ENCODE measurements at places on chromosomes 11 and 22.

- DNase-seq: no peak
These were observed 926.7 kb downstream of the NTM start for GRCh38 chr11:132296946-132297610.

- DNase-seq: no peak
These were observed 21.5 kb downstream of the CYTH4 start for GRCh38 chr22:37303821-37304274.

- DNase-seq: no peak
These were observed 246.8 kb upstream of the KIRREL3 start for GRCh38 chr11:127247261-127247851.

GRCh38 chr11:76680518-76681425, 10.2 kb upstream of the LRRC32 start:
- peak; percentile 79 for DNase-seq

GRCh38 chr22:39454385-39454871, 2.4 kb upstream of the MGAT3 start:
- DNase-seq: no peak

GRCh38 chr11:110367571-110367970, 62.2 kb upstream of the FDX1 start:
- DNase-seq: no peak

DNA sequence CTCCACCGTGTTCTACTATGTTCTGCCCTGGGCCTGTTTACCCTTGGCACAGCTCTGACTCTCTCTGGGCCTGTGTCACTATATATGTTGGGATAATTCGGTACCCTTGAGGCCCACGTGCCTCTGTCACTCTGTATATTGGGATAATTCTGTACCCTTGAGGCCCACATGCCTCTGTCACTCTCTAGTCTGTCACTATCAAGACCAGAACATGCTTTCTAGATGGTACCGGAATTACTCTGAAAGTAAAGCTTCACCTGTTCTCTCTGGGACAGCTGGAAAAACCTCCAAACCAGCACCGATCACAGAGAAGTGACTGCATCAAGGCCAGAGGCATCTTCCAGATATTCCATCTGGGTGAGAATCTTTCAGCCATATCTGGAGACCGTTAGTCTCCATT, 9.3 kb upstream of the FCHSD2 start:
- DNase-seq: no peak

- DNase-seq: no peak
These were observed 1025.8 kb downstream of the FAM181B start for GRCh38 chr11:81707881-81708280.

DNA sequence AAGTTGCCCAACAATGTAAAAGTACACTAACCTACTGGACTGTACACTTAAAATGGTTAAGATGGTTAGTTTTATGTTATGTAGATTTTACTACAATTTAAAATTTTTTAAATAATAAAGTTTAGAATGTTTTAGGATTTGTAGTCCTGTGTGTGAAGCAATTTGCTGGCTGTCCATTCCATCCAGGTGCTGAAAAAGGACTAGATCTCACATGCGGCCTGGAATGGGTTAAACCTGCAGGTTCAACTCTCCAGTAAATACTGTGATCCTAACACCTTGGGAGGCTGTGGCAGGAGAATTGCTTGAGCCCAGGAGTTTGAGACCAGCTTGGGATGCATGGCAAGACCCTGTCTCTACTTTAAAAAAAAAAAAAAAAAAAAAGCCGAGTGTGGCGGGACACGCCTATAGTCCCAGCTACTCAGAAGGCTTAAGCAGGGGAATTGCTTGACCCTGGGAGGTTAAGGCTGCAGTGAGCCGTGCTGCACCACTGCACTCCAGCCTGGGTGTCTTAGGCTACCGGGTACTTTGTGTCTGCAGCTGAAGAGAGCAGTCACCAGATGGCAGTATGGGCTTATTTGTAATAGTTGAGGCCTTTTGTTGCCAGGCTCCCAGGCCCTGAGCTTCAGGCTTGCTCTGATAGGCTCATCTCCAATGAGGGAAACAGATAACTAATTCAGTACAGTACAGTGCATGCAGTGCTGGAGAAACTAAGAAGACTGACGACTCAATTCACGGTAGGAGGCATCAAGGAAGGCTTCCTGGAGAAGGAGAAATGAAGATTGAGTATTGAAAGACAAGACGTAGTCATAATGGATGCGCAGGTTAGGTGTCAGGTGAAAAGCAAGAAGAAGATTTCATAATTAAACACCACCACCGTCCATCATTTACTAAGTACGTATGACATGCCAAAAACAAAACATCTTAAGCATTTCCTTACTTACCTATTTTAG, 64.7 kb upstream of the ASPHD2 start:
- peak; percentile 79 for DNase-seq

GRCh38 chr22:38951734-38952133, 5.7 kb upstream of the APOBEC3A start:
- peak; percentile 1 for DNase-seq

DNA sequence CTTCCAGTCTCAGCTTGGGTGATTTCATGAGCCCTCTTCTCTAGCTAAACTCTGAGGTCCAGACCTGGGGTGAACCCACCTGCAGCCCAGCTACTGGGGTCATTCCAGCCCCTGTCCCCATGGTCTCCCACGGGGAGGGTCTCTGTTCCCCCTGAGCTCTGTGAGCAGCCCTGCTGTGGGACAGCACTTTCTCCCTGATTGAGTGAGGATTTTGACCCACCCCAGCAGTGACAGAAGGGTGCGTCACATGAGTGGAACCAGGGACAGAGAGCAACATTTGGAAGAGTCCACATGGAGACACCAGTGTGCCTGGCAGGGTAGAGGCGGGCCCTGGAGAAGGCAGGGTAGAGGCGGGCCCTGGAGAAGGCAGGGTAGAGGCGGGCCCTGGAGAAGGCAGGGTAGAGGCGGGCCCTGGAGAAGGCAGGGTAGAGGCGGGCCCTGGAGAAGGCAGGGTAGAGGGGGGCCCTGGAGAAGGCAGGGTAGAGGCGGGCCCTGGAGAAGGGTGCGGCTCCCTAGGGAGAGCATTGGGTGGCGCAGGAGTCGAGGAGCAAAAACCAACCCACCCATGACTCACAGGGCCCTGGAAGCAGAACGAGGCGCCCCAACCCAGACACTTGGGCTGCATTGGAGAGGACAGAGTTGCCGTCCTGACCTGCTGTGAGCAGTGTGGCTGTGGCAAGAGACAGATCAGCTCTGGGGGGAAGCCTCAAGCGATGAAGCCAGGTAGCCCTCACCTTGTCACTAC, 227.7 kb upstream of the B3GAT1 start:
- DNase-seq: no peak

DNA sequence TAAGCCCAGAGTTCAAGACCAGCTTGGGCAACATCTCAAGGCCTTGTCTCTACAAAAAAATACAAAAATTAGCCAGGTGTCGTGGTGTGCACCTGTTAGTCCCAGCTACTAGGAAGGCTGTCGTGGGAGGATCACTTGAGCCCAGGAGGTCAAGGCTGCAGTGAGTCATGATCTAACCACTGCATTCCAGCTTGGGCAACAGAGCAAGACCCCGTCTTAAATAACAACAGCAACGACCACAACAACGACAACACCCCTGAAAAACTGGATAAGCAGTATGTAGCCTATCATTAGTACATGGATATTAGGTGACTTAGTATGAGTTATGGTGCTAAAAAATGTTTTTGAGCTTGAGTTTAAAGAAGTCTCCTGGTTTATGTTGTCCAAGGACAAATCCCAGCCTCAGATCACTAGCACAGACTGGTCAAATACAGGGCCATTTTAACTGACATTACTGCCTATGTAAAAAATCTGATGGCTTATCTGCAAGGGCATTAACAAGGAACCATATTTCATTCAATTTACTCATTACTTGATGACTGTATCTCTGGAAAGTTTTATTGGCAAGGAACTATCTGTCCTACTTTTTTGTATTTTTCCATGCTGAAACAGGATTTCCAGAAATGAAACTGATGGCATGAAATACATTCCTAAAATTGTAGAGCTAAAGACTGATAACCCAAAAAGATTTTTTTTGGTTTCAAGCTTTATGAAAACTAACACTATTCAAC, 23.4 kb downstream of the C2CD3 start:
- no peak for DNase-seq

- peak; percentile 20 for DNase-seq
These were observed 145.6 kb downstream of the WNT7B start for GRCh38 chr22:45831394-45831793.

GRCh38 chr11:68039526-68040086, 781 bp downstream of the TCIRG1 start:
- peak; percentile 34 for DNase-seq

GRCh38 chr22:27687984-27688545, 113.5 kb downstream of the MN1 start:
- no peak for DNase-seq

GRCh38 chr22:32517488-32517887, 42.9 kb downstream of the FBXO7 start:
- DNase-seq: no peak

DNA sequence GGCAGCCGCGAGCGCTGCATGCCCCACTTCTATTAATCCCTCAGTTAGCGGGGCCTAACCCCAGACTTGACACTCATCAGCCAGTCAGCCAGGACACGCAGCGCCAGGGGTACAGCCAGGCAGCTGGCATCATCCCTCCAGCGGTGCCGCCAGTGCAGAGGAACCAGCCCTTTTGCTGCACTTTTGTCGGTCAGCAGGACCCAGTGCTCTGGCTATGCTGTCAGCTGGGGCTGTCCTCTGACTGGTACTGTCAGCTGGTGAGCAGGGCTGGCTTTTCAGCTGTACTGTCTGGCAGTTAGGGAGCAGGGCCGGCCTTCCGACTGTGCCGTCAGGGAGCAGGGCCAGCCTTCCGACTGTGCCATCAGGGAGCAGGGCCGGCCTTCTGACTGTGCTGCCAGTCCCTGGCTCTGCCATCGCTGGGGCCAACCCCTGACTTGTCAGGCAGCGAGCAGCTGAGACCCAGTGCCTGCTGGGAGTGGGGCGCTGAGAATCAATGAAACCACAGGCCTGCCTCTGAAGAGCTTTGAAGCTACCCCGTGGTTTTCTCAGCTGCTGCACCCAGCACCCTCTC, 115.4 kb downstream of the KIAA1671 start:
- DNase-seq: no peak

- no peak for DNase-seq
These were observed 8.8 kb downstream of the CD5 start for GRCh38 chr11:61111050-61111435.

GRCh38 chr11:87428266-87428665, 390.5 kb downstream of the TMEM135 start:
- no peak for DNase-seq

GRCh38 chr11:75597636-75598035, 35.6 kb downstream of the SERPINH1 start:
- DNase-seq: peak; percentile 72

DNA sequence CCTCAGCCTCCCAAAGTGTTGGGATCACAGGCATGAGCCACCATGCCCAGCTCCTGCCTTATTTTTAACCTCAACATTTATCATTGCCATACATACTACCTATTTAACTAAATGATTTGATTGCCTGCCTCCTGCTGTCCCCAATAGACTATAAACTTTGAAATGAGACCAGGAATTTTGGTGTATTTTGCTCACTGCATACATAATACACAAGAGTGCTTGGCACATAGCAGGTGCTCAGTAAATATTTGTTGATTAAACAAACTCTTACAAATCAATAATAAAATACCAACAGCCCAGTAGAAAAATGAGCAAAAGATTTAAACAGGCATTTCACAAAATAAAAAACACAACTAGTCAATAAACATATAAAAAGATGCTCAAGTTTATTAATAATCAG, 49.5 kb upstream of the PHF21A start:
- no peak for DNase-seq

- DNase-seq: no peak
These were observed 84.6 kb downstream of the BUD13 start for GRCh38 chr11:116688202-116688540.

DNA sequence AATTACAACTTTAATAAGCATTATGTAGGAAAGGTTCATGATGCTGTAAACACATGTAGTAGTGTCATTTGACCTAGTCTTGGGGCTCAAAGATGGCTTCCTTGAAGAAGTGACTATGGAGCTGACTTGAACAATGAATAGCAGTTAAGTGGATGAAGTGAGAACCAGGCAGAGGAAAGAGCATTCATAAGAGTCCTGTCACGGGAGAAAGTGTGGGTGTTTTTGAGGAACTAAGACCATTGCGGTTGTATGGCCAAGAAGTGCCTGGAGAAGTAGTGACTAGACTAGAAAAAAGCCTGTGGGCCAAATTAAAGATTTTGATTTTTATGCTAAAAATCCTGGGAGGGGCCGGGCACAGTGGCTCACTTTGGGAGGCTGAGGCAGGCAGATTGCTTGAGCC, 7.2 kb upstream of the IL18BP start:
- no peak for DNase-seq

DNA sequence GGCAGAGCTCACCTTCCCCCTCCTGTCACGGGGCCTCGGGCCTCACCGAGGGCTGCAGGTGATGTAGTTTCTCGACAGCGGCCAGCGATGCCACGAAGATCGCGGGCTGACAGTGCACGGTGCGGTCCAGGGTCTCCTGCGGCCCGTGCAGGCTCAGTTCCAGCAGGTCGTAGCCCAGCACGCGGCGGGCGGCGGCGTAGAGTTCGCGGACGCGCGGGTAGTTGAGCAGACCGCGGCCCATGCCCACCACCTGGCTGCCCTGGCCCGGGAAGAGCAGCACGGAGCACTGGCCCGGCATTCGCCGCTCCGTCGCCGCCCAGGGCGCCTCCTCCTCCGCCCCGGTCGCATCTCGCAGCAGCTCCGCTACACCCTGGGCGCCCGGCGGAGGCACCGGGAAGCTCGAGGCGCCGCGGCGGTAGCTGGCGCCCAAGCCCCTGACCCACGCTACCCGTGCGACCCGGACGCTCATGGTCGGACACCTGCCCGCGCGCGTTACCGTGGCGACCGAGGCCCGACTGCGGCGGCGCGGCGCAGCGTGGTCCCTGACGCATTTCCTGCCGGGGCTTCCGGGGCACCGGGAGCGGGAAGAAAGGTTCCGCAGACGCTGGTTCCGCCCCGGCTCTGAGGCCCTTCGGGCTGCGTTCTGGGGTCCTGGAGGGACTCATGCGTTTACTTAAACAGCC, at the start of gene MCAT:
Gene MCAT, minus strand, starts transcription at position 519 of the 683 bp plus-strand sequence. Its CDS starts 50 bp downstream, at position 469.
- peak; percentile 90 for DNase-seq

DNA sequence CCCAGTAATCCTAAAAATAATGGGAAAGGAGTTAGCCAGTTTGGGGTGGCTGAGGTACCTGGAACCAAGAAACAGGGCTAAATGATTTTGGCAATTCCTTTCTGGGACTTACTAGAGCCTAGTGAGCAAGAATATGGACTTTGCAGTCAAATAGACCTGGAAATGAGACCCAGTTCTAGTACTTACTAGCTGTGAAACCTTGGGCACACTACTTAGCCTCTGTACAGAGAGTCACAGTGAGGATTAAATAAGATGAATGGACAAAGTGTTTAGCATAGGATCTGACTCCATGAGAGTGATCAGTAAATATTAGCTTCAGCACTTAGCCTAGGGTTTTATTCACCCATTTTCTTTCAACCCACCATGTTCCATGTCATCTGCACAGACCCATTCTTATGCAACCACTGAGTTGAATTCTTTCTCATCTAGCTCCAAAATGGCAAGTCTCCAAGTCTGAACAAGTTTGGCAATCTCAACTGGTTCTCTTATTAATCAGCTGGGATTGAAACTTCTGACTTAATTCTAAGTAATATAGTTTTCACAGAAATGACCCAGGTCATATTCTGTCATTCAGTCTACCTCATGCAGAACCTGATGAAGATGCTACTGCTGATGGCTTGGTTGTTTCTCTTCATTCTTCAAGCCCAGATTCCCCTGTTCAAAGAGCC, 15.0 kb upstream of the SORL1 start:
- DNase-seq: no peak

GRCh38 chr22:47259990-47260389, 497.5 kb downstream of the TBC1D22A start:
- peak; percentile 26 for DNase-seq
